Femur (tissue), 1 donor: ENCODE measurements at places on chromosomes 5 and 9.

DNA sequence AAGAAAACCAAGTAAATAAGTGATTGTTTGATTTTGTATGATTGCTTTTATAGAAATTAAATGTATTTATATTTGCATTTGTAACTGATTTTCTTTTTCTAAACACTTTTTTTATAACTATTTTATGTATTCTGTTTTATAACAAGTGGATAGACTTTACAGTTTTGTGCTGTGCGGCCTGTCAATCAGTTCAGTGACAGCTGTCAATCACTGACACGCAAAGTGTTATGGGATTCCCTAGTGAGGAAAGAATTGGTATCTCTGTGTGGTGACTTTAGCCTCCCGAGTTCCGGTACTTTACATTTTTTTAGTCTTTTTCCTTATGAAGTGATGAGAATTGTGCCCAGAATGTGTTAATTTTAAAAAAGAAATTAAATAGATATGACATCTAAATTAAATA is 16.3 kb downstream of the GPR151 start:
- DNase-seq: no peak

GRCh38 chr9:99113414-99114048 is 8.6 kb downstream of the TGFBR1 start:
- no peak for DNase-seq

DNA sequence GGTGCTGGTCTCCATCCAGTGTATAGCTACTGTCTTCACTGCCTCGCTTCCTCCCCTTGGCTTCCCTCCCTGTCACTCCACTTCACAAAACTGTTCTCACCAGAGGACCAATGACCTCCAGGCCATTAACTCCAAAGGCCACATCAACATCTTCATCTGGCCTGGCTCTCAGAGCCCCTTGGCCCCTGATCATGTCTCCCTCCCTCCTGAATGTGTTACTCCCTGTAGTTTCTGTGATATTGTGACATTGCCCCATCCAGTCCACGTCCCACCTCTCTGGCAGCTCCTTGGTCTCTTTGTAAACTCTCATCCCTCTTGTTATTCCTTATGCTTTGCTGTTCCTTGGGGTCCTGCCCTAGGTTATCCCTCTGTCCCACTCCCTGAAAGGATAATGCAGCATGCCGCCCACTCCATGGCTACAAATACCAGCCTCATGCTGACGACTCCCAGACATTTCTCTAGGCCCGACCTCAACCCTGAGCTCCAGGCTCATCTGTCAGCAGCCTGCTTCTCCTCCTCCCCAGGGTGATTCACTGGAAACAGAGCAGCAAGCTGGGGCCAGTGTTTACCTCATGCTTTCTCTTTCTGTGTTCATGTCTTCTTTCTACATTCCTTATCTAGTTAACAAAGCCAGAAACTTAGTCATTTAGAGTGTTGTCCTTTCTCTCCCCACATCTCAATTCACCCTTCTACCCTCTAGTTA is 312.2 kb downstream of the SPOCK1 start:
- no peak for DNase-seq

GRCh38 chr9:108168236-108168850 is 678.8 kb upstream of the KLF4 start:
- no peak for DNase-seq

GRCh38 chr9:110255034-110255462 is 1.3 kb downstream of the TXN start:
- no peak for DNase-seq
